ENCODE measurements at places on chromosomes 6 and 20.
A peak's percentile ranks its signal among the peaks of the same experiment; 100 is the strongest.

- no peak for DNase-seq
Observed at GRCh38 chr6:169858293-169858934, 107.0 kb downstream of the ERMARD start.

DNA sequence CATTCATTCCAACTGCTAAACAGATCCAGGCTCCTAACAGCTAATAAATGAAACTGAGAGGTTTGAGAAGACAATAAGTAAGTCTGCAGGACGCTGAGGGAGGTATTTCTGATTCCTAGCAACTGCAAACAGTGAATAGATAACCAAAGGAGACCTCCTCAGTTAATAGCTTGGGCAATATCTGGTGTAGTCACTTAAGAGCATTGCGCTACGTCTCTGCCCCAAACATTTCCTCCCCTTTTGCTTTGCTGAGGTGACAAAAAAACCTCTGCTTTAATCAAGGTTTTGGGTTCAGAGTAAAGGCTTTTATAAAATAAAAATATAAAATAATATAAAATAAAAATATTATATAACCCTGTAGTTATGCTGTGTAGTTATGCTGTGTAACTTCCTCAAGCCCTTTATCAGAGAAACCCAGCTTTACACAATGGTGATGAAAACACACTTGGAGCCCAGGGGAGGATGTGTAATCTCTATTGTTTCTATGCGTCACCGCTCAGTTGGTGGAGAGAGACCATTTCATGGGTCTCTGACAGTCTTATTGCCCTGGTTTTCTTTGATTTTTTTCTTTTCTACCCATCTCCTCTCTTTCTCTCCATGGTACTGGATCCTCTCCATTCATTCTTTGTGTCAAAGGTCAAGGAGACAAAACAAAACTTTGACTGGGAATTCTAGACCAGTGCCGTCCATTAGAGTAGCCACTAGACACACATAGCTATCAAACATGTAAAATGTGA, 18.9 kb upstream of the CALHM5 start:
- no peak for DNase-seq

GRCh38 chr20:5078399-5078958, 41.3 kb downstream of the PCNA start:
- DNase-seq, result no peak

GRCh38 chr20:31908016-31908415, 37.6 kb downstream of the TTLL9 start:
- DNase-seq, result no peak

GRCh38 chr6:150544793-150545192, 54.9 kb upstream of the PLEKHG1 start:
- DNase-seq, result no peak

- DNase-seq, result no peak
Observed at GRCh38 chr20:19070681-19071445, 141.6 kb upstream of the SLC24A3 start.

DNA sequence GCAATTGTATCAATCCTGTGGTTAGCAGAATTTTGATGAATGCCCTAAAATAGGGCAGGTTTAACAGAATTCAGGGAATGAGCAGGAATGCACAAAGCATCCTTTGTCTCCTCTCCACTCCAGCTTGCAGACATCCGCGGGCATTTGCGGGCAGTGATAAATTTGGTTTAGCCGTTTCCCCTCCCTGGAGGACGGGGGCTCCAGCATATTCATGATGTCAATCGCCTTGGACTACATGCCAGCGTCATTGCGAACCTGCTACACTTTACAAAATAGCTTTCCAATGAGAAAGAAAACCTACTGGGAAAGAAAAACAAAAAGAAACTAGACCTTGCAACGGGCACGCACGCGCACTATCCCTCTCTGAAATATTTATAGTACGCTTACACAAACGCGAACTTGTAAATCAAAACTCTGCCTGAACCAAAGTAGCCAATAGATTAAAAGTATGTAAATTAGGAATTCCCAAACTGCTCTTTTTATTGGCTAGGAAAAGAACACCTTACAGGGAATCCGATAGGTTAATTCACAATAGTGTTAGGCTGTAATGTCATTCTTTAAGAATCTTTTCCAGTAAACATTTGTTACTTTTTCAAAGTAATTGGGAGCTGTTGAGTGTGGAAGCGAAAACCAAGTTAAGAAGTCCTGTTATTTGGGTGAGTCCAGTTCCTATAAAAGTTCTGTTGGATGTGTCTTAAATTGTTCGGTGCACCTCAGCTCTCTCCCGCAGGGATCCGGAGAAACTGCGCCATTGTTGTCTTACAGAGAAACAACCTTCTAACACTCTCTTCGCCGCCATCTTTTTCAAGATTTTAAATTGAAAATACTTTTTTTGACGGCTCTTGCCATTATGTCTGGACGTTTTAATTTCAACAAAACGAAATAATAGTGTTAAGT, 136.7 kb downstream of the HFE start:
- peak; percentile 86 for DNase-seq

- no peak for DNase-seq
Observed at GRCh38 chr6:147802459-147802858, 294.0 kb downstream of the SAMD5 start.

DNA sequence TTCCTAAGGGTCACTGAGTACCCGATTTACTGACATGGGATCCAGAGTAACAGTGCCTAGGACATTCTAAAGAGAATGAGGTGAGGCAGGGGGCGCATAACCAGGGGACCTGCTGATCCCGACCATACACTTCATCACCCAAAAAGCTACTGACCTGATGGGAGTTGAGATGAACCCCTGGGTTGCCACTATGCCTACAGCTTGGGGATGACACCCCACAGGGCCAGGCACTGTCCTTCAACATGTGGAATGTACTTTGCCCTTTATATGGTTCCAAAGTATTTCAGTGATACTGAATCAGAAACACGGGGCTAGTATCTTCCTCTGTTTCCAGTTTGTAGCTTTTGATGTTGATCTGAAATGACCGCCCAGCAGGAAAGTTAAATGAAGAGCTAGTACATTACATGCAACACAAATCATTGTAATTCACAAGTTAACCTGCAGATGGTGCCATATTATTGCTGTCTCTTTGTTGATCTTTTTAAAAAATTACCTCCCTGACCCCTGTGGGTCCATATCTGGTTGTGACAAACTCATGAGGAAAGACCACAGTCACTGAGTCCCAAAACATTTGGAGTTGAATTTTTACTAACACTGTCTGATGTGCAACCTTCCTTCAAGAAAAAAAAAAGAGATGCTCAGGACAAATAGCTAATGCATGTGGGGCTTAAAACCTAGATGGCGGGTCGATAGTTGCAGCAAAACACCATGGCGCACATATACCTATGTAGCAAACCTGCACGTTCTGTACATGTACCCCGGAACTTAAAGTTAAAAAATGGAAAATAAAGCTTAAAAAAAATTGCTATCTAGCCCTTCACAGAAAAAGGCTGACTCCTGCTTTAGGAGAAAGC, 42.7 kb upstream of the GCNT2 start:
- DNase-seq, result peak; percentile 20

DNA sequence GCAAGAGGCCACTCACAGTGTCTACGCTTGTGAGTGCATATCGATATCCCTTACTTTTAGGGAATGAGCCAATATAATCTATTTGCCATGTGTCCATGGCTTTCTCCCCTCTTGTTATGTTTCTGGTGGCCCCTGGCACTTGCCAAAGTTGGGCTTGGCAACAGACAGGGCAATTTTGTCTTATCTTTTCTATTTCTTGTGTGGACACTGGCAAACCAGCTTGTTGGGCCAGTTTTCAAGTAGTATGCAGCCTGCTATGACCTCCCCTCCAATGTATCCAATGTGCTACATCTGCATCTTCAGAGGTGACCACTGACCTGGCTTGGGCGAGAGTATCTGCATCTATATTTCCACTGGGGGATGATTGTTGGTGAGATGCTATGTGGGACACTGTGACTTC, 29.2 kb downstream of the GSTA2 start:
- DNase-seq, result no peak

GRCh38 chr6:52000064-52000463, 87.3 kb downstream of the PKHD1 start:
- DNase-seq, result no peak

- DNase-seq, result peak; percentile 6
Observed at GRCh38 chr20:32945710-32946221, 58.5 kb downstream of the SUN5 start.

DNA sequence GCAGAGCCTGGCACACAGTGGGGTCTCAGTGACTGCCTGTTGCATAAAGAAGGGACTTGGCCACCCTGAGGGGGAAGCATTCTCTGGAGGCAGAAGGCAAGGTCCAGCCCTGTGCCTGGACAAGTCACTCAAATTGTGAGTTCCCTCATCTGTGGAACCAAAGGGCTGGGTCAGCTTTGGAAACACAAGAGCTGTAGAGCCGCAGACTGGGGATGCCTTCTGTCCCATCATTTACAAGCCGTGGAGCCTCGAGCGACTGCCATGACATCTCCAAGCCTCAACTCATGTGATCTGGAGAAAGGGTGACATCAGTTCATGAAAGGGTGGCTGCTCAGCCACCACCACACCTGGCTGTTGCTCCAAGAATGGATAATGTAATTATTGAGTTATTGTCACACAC, 20.4 kb upstream of the SIRPD start:
- DNase-seq, result no peak

- DNase-seq, result no peak
Observed at GRCh38 chr20:55094353-55094861, 619.0 kb downstream of the DOK5 start.

DNA sequence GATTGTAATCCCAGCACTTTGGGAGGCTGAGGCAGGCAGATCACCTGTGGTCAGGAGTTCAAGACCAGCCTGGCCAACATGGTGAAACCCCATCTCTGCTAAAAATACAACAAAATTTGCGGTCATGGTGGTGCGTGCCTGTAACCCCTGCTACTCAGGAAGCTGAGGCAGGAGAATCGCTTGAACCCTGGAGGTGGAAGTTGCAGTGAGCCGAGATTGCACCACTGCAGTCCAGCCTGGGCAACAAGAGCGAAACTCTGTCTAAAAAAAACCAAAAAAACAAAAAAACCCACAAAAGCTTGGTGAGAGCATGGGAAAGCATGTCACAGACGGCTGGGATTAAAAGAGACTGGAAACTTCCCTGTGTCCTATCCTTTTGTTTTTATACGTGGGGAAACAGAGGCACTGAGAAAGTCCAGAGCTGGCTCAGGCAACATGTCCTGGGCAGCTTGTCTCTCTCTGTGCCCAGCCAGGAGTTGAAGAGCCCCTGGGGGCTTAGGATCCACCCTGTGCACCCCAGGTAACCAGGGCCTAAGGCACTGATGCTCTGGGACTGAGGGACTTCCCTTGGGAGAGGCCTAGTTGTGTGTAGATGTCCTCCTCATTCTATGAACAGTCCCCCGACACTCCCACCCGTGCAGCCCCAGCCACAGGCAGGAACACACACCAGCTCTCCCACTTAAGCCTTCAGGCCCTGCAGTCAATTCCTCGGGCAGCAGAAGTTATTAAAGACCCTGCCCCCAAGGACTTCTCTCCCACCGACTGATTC, 16.0 kb downstream of the CD40 start:
- no peak for DNase-seq

GRCh38 chr6:63732336-63732735, 96.7 kb downstream of the PHF3 start:
- no peak for DNase-seq

- no peak for DNase-seq
Observed at GRCh38 chr20:34984756-34985261, 29.1 kb downstream of the MYH7B start.

GRCh38 chr6:431986-432385, 40.4 kb downstream of the IRF4 start:
- no peak for DNase-seq

- DNase-seq, result no peak
Observed at GRCh38 chr6:88441346-88441745, 275.2 kb upstream of the CNR1 start.

DNA sequence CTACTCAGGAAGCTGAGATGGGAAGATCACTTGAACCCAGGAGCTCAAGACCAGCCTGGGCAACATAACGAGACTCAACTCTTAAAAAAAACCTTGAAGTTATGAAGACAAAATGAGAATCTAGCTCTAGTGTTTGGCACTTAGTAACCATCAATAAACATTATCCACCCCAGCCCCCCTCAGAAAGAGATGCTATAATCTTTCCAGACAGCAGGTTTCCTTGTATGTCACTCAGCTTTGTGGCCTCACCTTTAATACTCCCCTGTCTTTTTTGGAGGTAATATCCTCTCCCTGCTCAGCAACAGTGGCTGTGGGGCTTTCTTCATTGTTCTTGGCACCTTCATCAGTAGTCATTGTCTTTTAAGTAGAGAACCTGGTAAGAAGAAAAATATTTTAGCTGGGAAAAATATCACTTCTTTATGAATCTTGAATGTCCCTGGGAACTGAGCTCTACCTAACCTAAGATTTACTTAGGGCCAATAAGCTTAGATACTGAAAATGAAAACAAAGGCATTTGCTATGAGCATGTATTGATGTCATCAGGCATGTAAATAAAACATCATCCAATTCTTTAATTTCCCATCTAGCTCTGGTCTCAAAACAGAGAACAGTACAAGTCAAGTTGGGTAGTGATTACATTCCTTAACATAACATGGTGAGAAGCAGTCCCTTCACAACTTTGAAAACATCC, 46.1 kb downstream of the FKBP5 start:
- no peak for DNase-seq

GRCh38 chr20:10629946-10630650, 43.7 kb downstream of the JAG1 start:
- no peak for DNase-seq

DNA sequence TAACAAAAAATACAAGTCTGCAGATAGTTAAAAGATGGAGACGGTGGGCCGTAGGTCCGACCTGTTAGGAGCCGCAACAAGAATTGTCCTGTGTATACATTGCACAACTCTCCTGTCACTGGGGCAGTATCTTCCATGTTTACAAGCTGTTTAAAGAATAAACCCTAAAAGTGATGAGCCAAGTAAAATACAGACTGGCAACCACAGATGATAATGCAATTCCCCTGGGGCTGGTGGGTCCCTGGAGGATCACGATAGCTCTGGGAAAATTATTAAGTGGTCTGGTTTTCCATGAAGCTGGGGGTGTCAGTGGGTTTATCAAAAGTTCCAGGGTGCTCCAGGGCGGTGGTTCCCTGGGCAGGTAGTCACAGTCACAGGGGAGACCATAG, 8.1 kb upstream of the FAM50B start:
- no peak for DNase-seq

- DNase-seq, result no peak
Observed at GRCh38 chr6:21061892-21062291, 527.6 kb downstream of the CDKAL1 start.

DNA sequence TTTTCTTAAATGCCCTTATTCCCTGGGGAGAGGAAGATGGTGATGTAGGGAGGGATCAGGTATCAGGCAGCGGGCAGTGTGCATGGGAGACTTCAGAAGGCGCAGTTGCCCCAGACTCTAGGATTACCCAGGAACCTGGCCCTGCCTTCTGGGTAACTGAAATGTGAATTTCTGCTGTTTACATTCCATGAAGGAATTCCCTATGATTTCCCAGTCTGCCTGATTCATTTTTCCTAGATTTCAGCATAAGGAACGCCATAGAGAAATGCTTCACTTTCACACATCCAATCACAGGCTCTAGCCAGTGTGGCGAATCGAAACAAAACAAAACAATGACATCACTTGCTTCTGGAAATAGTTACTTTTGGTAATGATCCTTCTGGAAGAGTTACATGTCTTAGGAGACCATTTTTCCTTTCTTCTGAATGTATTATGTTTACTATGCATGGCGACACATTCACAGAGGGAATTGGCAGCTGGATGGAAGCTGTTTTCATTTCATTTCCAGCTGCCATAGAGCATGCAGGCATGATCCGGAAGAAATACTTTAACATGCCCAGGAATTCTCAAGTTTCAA, 33.3 kb downstream of the LRP11 start:
- no peak for DNase-seq

- no peak for DNase-seq
Observed at GRCh38 chr6:30777155-30777485, 32.8 kb upstream of the IER3 start.

GRCh38 chr6:90194371-90194841, 102.2 kb downstream of the BACH2 start:
- peak; percentile 72 for DNase-seq
